ENCODE measurements at places on chromosomes 3 and 15.

DNA sequence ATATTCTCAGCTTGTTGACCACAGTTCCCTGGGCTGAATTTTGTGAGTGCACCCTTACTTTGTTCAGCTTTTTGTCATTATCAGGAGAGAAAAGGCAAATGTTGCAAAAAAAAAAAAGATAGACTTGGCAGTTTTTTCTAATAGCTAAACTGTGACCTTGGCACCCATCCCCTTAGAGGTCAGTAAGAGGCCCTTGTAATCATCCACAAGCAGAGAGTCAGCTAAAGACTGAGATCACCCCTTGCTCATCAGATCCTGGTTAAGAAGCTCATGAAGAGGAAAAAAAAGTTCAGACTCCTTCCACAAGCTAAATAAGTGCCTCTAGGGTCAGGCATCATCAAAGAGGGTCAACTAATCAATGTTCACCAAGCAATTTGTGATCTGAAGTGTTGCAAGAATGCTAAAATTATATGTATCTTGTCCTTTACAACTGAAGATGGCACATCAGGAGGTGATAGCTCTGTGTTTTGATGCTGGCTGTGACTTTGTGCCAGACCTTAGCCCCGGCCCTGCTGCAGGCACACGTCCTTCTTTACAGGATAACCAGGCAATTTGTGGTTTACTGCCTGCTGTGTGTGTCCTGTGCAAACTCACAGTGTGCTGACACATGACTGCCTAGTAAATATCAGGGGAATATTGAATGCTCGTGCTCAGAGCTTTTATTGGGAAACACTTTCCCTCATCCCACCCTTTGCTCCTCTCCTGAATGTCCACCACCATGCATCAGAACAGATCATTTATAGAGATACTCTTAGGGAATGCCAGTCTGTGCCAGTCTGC lies 262.9 kb downstream of the IL5RA start:
- no peak for DNase-seq

GRCh38 chr3:67090474-67090873 lies 92.4 kb downstream of the KBTBD8 start:
- DNase-seq = no peak

- DNase-seq = no peak
Observed at GRCh38 chr3:170270282-170270881, 48.2 kb downstream of the PRKCI start.

DNA sequence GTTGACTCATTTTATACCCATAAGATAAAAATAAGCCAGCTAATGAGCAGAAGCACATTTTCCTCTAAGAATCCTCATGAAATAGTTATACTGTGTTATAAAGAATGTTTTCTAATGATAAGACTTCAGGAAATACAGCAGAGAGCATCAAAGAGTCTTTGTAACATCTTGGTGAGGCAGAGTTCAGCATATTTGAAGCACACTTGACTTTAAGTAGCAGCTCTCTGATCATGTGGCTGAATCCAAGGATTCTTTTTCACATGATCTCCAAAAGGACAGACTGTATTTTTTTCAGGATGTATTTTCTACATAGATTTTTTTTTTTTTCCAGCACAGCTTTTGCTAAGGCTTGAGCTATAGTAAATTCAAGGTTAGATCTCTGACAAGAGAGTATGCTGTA lies 195.1 kb downstream of the SI start:
- no peak for DNase-seq

DNA sequence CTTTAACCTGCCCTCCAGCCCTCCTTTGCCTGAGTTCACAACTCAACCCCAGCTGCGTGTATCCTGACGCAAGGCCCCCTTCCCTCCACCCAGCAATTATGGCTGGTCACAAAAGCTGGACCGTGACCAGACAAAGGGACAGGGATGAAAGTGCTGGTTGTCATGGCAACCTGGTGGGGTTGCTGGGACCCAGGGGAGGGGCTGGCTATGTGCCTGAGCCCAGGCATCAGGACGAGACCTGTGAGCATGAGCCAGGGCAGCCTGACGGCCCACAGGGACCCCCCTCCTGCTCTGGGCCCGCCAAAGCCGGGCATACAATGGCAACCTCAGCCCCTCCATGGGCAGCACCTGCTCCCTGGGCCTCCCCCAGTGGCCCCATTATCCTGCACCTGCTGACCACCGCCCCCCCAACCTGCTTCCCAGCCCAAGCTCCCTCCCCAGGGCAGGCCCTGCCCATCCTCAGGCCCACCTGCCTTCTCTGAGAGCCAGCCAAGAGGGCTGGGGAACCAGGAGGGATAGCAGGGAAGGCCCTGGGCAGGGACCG lies 4.5 kb upstream of the DNAH1 start:
- DNase-seq = no peak

GRCh38 chr3:112579232-112579631 lies 17.4 kb downstream of the SLC35A5 start:
- peak; percentile 52 for DNase-seq

- no peak for DNase-seq
Observed at GRCh38 chr15:48940508-48940907, 23.2 kb downstream of the SHC4 start.

- no peak for DNase-seq
Observed at GRCh38 chr15:83815506-83815905, 161.6 kb downstream of the ADAMTSL3 start.

DNA sequence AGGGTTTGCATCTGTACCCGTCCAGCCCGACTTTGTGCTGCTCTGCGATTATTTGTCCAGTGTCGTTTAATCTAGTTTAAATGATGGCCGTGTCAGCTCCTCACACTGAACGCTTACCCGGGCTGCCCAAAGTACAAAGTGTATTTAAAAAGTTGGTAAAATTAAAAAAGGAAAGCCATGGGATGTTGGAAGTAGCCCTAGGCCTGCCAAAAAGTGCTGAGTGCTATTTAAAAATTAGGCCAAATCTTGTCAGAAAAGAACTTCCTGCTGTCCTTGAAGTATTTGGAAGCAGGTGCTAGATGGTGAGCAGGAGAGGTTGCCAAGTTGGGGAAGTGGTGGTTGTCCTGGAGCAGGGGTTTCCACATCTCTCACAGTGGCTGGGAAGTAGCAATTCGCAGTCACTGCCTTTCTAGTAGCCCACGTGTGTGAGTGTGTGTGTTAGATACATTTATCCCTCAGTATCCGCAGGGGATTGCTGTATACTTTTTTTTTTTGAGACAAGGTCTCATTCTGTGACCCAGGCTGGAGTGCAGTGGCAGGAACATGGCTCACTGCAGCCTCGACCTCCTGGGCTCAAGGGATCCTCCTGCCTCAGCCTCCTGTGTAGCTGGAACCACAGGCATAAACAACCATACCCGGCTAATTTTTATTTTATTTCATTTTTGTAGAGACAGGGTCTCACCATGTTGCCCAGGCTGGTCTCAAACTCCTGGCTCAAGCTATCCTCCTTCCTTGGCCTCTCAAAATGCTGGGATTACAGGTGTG lies 664 bp downstream of the PPCDC start:
- DNase-seq = peak; percentile 65

DNA sequence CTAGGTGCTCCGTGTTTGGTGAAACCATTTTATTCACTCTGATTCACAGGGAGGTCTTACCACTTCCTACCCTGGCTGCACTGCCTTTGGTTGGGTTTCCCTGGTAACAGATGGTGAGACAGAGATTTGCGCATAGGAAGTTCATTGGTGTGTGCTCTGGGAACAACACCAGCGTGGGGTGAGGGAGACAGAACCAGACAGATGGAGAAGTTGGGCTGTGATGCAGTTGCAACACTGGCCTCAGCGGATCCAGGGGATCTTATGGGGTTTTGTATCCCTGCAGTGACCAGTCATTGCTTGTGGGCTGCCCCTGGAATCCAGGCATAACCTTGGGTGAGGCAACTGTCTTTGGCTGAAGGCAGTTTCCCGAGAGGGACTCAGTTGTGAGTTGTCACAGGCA lies 12.5 kb upstream of the IL16 start:
- DNase-seq = no peak

- DNase-seq = no peak
Observed at GRCh38 chr15:60062826-60063225, 58.7 kb downstream of the FOXB1 start.

GRCh38 chr3:86988235-86988634 lies 2.7 kb downstream of the VGLL3 start:
- DNase-seq = no peak

DNA sequence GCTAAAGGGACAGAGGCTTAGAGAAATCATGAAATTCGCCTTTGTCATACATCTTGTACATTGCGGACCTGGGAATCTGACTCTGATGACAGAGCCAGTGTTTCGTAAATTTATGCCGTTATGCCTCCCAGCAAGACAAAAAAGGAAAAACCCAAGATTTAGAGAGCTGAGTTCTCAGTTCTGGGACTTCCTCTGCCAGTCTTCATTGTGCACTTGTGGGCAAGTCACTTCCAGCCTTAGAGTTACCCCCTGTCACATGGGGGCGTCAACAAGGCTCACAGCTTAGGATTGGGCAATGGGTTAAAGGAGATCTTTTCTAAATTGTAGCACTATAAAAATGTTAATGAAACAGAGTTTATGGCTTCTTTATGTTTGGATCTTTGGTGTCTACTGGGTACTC lies 41.9 kb upstream of the MITF start:
- no peak for DNase-seq

- DNase-seq = no peak
Observed at GRCh38 chr15:80721476-80721875, 26.4 kb downstream of the ABHD17C start.

GRCh38 chr3:42983927-42984326 lies 4.8 kb downstream of the GASK1A start:
- no peak for DNase-seq

GRCh38 chr3:195175476-195176337 lies 95.3 kb downstream of the XXYLT1 start:
- DNase-seq = no peak

GRCh38 chr3:129644836-129645235 lies 38.4 kb upstream of the PLXND1 start:
- DNase-seq = no peak

GRCh38 chr3:16504242-16504641 lies 9.3 kb downstream of the RFTN1 start:
- peak; percentile 73 for DNase-seq

GRCh38 chr3:121724130-121724529 lies 25.4 kb downstream of the GOLGB1 start:
- no peak for DNase-seq

- no peak for DNase-seq
Observed at GRCh38 chr3:174483254-174483653, 375.9 kb upstream of the NAALADL2 start.

GRCh38 chr3:116030131-116030850 lies 407.0 kb downstream of the GAP43 start:
- no peak for DNase-seq

GRCh38 chr15:78109156-78109555 lies 16.8 kb downstream of the SH2D7 start:
- no peak for DNase-seq

DNA sequence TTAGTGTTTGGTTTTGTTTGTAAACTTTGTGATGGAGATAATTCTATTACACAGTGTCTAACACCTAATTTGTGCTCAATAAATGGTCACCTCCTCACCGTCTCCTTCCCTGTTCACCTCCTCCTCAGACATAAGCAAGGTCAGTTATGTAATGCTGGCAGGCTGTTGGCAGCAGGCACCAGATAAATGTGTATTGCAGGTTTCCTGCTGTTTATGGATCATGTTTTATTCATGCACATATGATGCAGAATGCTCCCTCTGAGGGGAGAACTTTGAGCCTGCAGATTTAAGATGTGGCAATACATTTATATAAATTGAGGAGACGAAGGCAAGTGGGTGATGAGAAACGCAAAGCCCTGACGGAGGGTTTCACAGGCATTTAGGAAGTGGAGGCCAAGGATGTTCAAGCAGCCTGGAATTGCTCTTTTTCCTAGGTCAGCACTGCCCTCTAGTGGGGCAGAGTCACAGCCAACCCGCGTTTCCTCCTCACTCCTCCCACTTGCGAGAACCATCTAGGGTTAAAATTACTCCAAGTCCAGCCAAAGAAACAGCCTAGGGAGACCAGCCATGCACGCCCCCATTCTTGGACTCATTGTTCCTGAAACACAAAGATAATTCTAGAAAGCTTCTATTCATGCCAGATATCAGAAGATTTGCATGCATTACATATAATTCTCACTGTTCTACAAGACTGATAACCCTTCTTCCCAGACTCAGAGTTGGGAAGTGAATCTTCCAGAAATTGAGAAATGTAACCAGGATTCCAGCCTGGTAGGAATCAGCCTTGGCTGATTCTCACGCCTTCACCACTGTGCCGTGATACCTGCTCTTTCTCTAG lies 228.7 kb downstream of the SLCO3A1 start:
- peak; percentile 83 for DNase-seq

- DNase-seq = no peak
Observed at GRCh38 chr15:88613074-88613944, 7.8 kb upstream of the AEN start.

DNA sequence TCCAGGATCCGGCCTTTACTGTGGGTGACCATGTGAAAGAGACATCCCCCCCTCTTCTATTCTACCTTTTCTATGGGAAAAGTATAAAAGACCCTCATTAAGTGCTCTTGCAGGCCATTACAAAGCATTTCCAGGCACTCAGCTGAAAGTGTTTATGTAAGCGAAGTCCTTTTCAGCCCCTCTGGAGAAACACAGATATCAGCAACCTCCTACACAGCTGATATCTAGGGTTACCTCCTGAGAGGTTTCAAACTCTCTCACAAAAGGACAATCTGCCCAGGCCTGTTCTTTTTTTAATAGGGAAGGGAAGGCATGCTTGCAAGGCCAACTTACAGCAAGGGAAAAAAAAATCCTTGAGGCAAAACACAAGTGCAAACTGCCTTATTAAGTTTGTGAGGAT lies 12.6 kb downstream of the ETV5 start:
- no peak for DNase-seq

DNA sequence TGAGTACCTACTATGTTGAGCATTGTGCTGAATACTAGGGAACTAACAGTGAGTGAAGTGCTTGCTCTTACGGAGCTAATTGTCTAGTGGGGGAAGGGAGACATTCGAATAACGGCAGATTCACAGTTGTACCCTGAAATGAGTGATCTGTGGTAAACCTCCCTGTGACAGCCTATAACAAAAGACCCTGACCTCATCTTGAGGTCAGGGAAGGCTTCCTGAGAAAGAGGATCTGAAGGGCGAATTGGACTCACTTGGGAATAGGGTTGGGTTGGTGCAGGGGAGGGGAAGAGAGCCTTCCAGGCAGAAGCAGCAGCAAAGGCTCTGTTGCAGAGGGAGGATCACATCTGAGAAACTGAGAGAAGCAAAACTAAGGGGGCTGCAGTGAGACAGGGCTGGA lies 13.2 kb downstream of the HPS3 start:
- no peak for DNase-seq

DNA sequence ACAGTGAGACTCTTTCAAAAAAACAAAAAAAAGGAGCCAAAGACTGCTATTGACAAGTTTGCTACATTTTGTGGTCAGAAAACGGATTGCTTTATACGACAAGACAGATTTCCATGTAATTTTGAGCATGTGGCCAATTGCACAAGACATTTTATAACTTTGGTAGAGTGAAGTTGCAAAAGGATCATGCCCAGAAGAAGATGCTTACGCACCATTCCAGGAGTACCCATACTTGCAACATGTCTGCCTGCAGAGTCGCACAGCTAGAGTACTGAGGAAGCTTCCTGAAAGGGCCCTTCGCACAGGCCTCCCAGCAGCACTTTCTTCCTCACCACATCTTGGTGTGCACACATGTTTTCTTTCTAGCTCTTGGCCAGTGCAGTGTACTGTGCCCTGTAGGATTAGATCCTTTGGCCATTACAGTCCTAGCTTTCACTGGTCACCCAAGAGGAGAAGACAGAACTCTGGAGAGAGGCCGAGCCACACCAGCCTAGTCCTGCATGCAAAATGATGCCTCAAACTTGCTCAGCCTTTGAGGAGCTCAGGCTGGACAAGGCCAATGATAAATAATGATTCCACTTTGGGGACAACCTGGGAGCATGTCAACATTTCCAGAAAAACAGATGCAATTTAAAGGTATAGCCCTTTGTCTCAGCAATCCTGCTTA lies 11.7 kb downstream of the CHDH start:
- no peak for DNase-seq
